ENCODE measurements at places on chromosomes 4 and X.

GRCh38 chr4:27595571-27596360 is 735.1 kb downstream of the STIM2 start:
- no peak for DNase-seq

GRCh38 chr4:107863416-107863815 is 38.7 kb downstream of the SGMS2 start:
- no peak for DNase-seq

- DNase-seq: no peak
Observed at GRCh38 chr4:37599092-37599790, 86.9 kb downstream of the RELL1 start.

DNA sequence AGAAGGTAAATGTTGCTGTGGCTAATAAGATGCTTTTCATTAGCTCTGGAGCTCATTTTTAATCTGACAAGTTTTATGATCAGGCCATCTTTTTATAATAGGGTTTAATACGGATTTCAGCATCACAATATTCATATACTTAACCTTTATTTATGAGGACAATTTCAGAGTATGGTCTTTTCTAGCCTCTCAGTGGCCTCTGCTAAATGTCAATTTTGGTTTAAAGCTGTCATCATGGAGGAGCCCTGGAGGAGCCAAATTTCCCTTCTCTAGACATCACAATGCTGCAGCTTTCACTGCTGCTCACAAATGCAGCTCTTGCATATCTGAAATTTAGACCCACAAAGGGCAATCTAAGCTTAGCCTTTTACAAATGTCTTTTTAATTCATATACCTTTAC is 510.4 kb downstream of the PCDH7 start:
- no peak for DNase-seq

DNA sequence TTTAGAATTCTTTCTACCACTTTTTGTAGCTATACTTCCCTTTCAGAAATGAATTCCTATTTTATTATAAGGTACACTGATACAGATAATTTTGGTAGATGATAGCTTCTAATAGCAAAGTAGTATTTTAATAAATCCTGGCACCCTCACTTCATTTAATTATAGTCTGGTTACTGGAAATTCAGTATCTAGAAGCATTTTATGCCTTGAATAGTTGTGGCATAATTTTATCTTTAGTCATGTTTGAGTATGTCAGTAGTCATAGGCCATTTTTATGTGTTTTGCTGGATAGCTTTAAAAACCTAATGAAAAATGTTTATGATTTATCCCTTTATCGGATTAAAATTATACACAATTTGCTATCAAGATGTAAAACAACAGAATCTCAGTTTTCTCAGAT is 92.3 kb downstream of the DIAPH2 start:
- DNase-seq: no peak

DNA sequence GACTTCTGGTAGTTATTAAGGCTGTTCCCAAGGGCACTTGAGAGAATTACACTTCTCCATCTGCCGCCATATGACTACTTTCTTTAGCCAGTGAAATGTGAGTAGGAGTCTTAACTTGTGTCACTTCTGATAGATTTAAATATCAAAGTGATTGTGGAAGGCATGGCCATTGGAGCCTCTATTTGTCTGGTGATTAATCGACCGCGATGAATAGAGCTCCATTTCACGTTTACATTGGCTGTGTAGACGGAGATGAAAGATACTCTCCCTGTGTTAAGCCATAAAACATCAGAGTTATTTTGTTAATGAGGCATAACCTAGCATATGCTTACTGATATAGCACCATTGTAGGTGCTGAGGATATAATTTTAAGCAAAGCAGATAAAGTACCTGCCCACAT is 852.4 kb downstream of the CCSER1 start:
- DNase-seq: no peak

DNA sequence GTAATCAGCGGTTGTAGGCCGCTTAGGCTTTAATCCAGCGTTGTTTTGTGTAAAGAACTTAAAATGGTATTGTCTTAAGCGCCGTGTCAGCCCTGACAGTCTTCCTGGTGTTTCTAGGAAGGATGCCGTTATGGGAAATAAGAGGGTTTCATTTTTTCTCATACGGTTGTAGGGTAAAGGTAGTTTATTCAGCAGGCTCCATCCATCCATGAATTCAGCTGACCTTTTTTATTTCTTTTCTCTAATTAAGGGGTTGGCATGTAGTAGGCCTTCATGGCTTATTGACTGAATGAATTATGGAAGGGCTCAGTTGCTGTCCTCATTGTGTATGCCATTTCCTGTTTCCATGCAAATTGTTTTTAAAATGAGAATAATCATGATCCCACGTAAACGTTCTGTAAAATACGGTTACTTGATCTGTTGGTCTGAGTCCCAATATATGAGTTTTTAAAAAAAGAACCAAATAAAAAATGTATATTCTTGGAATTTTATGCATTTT is 693 bp downstream of the OCIAD1 start:
- DNase-seq: no peak

- no peak for DNase-seq
Observed at GRCh38 chr4:126267689-126268088, 952.9 kb downstream of the FAT4 start.

GRCh38 chr4:54060116-54060515 is 4.3 kb downstream of the CHIC2 start:
- no peak for DNase-seq

DNA sequence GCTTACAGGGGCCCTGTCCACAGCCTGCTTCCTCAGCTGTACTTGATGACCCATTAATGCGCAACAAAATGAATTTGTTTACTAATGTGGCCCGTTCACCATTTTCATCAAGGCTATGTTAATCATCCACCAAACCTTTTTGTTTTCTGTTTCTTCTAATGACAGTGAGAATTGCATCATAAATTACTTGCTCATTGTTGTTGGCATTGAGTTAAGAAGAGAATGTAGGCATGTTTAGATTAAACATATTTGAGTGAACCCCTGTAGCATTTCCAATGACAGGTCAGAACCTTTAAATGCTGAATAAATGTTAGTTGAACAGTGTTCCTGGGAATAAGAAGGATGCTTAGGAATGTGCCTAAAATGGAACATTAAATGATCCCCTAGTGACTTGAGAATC is 183.4 kb downstream of the SPRY1 start:
- no peak for DNase-seq

- no peak for DNase-seq
Observed at GRCh38 chrX:7746856-7747255, 96.1 kb upstream of the VCX start.

- peak; percentile 93 for DNase-seq
Observed at GRCh38 chr4:38752941-38753806, 29.6 kb downstream of the TLR10 start.

DNA sequence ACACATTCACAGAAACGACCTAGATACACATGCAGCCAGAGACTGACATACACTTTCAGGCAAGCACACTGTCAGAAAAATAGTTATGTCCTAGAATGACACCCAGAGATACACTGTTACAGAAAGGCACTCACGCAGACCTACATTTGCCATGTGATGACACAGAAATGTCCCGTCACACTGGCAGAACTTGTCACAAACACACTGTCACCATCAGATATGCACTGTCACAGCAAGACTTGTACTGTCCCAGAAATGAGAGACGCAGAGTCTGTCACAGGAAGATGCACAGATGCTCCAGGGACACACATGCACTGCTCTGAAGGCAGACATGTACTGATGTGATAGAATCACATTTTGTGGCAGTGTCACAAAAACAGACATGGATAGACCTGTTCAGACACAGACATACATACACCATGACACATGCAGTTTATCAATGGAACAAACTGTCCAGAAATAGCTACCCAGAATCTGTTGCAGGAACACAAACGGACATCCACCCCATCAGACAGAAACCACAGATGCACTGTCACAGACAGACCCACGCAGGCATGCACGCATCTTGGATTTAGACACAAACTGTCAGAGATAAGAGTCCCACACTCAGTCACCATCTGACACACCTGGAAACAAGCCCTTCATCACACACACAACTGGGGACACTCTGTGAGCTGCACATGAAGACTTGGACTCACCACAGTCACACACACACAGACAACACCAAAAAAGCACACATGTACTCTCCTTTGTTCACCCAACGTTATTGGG is 1.3 kb upstream of the PIM2 start:
- no peak for DNase-seq

DNA sequence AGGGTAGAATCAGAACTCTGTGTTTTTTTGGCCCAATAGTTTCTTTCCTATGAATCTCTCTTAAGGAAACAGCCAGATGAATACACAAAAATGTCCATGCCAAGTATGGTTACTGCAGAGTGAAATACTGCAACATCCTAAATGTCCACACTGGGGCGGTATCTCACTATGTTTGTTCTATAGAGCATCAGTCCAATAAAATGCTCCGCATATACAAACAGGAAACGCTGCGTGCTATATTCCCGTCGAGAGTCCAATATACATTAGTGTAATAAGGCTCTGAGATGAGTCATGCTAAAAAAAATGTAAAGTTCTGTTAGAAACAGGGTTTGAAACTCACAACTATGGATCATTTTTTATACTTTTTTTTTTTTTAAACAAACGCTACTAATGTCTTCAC is 72.9 kb upstream of the ENOX2 start:
- no peak for DNase-seq

- no peak for DNase-seq
Observed at GRCh38 chr4:184897895-184898294, 72.1 kb upstream of the ACSL1 start.

GRCh38 chr4:84931961-84932360 is 34.5 kb downstream of the WDFY3 start:
- DNase-seq: no peak
